ENCODE measurements at places on chromosomes 4 and X.

DNA sequence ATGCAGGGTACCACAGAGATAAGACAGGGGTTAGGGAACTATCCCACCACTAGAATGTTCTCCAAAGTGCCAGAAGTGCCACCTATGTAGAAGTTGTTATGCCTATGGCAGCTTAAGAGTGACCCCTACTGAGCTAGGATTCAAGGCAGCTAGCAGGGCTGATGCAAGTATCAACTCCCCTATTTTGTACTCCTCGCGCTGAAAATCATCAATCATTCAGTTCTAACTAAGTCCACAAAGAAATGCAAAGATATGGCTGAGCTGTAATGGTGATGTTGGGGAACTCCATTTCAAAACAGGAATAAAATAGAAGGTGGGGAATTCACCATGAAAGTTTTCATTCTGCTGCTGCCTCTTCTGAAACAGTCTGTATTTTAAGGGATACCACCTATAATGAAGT is 13.8 kb downstream of the ACSL4 start:
- no peak for DNase-seq

- DNase-seq = no peak
Observed at GRCh38 chr4:125243789-125244397, 70.9 kb upstream of the FAT4 start.

DNA sequence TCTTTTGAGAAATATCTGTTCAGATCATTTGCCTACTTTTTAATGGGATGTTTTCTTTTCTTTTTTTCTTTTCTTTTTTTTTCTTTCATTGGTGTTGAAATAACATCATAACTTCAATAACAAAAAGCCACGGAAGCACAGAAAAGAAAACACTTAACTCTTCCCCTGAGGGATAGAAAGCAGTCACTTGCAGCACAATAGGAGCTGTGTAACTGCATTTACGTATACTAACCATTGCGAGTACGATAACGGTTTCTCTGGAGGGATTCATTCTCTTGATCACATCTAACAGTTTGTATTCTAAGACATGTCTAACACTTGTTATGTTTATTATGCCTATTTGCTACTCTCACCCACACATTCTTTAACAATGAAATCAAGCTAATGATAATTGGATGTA is 27.3 kb downstream of the C4orf46 start:
- no peak for DNase-seq

DNA sequence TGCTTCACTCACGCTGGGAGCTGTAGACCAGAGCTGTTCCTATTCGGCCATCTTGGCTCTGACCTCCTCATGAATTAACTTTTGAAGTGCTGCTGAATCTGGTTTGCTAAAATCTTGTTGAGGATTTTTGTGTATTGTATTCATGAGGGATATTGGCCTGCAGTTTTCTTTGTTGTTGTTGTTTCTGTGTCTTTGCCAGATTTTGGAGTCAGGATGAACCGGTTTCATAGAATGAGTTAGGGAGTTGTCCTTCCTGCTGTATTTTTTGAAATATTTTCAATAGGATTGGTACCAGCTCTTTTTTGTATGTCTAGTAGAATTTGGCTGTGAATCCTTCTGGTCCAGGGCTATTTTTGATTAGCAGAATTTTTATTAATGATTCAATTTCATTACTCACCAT is 138.1 kb downstream of the NPFFR2 start:
- no peak for DNase-seq

DNA sequence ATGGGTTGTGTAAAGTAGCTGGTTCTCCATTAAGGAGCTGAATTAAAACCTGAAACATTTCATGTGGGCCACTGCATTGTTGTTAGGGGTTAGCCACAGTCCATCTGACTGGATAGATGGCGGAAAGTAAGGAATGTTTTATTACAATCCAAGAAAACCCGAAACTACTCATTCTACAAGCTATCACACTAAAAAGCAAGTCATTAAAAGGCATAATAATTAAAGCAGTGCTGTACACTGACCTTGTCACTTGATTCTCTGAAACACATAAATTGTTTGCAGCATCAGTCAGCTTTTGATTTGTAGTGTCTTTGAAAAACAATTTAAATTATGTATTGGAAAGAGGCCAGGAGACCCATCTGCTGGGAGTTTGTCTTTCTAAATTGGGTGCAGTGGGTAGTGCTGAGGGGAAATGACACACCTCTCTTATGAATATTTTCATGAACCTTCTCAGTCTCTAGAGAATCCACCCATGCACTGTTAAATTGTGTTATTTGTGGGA is 75.7 kb upstream of the ANK2 start:
- DNase-seq = no peak

DNA sequence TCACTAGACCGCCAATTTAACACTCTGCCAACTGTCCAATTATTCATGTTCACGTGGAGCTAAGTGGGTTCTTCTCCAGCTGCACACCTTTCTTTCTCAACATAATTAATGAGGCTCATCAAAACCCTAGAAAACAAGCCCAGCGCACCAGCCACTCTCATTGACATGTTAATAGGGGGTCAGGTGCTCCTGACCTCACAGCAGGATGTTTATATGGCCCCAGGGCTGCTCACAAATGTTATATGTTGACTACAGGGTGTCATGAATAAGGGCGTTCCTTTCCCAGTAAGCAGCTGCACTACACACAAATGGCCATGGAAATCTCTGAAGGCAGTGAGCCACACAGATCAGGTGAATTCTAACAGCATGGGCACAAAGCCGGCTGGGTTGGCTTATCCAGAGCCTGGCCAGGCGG is 209.8 kb downstream of the MGST2 start:
- DNase-seq = no peak

- no peak for DNase-seq
Observed at GRCh38 chr4:55359397-55359916, 13.4 kb downstream of the SRD5A3 start.

DNA sequence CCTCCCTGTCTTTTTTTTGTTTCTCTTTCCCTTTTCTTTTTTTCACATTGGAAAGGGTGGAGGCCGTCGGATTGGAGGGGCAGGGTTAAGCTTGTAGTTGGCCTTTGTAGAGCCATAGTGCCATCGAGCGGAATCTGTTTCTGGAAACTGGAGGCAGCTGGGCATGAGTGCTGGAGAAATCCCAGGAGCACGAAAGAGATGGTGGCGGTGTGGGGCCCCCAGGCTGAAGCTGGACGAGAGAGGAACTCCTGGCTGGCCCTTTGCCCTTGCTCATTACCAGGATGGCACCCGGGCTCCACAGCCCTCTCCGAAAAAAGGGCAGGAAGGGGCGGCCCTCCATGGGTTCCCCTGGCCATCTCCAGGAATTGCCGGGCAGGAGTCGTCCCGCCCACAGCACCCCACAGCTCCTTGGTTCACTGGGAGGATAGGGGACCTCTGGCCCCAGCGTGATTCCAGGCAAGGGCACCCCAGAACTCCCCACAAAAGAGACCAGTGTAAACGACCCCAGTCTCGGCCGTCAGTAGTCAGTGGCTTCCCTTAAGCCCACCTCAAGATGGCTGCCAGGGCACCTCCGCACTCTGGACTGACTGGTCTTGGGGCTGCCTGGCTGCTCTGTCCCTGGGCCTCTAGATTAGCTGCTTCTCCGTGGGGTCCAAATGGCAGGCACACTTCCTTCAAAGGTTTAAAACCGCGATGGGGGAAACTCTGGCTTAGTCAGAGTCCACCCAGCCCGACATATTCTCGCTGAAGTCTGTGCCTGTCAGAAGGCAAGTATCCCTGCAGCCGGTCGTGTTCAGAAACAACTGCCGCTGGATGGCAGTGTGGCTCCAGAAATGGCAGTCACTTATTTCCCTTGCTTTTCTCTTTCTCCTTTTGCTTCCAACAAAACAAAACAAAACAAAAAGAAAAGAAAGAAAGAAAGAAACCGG is 74.1 kb downstream of the NBDY start:
- DNase-seq = peak; percentile 57

DNA sequence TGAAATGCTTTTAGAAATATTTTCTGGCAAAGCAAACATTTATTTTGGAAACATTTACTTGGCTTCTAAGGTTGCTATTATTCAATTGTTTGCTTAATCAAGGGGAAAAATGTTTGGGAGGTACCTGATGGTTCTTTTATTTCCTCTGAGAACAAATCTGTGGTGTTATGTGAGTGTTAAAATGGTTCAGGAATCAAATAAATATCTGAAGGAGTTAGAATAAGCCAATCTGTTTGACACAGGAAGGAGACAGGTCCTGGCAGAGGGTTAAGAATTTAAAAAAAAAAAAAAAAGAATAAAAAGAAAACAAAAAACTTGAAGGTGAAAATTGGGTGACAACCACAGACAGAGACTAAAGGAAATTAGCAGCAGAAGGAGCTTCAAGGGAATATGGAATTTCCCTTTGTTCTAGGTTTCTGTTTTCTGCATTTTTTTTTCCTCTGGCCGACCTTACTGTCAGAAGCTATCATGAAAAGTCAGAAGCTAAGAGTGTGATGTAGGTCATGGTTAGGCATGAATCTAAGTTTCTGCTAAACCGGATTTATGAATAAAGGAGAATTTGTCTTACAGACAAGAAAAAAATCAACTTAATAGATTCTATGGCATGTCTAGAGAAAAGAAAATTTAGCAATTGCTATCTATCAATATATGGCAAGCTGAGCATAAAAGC is 78.6 kb upstream of the PNPLA4 start:
- DNase-seq = no peak

- DNase-seq = no peak
Observed at GRCh38 chr4:88962396-88962795, 94.6 kb downstream of the FAM13A start.

GRCh38 chr4:100823066-100823992 is 305.5 kb upstream of the EMCN start:
- DNase-seq = no peak

GRCh38 chr4:11418610-11419009 is 10.1 kb downstream of the HS3ST1 start:
- DNase-seq = no peak

DNA sequence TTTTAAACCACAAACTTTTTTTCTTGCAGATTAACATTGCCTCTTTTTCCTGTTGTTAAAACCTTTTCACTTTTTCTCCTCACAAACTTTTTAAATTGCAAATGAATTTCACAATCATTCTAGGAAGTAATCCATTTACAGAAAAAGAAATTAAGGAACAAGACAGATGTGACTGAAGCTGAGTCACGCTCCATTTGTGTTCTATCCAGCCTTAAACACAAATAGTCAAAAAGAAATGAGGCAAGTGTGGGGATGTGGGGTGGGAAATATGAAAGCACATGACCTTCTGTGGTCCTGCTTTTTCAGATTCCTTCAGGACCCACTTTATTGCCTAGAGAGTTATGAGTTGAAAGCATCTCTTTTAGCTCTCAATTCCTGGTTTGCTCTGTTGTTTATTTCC is 197.0 kb downstream of the ADGRL3 start:
- no peak for DNase-seq

GRCh38 chr4:149638073-149638472 is 177.6 kb downstream of the IQCM start:
- no peak for DNase-seq

- no peak for DNase-seq
Observed at GRCh38 chr4:63036159-63036866, 1372.9 kb downstream of the TECRL start.

DNA sequence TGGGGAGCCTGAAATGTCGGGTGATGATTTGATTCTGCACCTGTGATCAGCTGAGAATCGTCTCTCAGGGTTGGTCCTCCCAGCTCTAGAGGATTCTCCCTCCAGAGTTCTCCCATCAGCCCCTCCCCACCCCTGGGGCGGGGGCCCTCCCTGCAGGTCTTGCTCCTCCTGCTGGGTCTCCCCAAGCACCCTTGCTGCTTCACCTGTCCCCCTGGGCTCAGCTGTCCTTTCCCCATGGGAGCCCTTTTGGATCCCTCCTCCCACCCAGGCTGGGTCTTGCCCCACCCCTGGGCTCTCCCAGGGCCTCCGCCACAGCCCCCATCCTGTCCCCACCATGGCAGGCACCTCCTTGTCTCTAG is 22.2 kb downstream of the PSAPL1 start:
- no peak for DNase-seq

GRCh38 chrX:72393836-72394517 is 88.3 kb upstream of the CITED1 start:
- no peak for DNase-seq

- no peak for DNase-seq
Observed at GRCh38 chr4:150098214-150098613, 20.0 kb downstream of the DCLK2 start.

DNA sequence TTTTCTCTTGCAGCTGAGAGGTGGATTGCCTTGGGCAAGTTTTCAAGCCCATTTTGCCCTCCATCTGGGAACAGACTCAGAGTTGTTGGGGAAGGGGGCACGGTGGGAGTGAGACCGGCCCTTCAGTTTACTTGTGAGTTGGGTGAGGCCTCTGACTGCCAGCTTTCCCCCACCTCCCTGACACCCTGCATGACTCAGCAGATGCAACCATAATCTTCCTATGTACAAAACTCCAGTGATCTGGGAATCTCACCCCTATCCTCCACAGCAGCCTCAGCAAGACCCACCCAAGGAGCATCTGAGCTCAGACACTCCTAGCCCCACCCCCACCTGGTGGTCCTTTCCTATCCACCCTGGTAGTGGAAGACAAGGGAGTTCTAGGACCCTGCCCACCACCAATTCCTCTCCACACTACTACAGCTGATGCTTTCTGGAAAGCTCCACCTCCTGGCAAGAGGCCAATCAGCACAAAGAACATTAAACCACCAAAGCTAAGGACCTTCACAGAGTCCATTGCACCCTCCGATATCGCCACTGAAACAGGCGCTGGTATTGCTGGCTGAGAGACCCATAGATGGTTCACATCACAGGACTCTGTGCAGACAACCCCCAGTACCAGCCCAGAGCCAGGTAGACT is 99.4 kb upstream of the STK26 start:
- DNase-seq = no peak

DNA sequence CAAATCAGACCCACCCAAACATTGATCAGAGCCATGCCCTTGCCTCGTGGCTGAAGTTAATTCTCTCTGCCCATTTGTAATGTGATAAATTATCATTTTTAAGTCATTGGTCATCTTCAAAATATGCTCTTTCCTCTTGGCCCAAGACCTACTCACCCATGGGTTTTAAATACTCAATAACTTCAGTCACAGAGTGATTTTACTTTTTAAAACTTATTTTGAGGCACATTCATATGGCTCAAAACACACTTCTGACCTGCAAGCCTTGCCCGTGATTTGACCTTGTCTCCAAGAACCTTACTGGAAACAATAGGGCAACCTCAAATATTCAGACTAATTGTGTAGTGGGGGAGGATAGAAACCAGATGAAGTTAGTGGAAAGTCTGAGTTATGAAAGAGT is 176.2 kb upstream of the LNX1 start:
- DNase-seq = no peak

DNA sequence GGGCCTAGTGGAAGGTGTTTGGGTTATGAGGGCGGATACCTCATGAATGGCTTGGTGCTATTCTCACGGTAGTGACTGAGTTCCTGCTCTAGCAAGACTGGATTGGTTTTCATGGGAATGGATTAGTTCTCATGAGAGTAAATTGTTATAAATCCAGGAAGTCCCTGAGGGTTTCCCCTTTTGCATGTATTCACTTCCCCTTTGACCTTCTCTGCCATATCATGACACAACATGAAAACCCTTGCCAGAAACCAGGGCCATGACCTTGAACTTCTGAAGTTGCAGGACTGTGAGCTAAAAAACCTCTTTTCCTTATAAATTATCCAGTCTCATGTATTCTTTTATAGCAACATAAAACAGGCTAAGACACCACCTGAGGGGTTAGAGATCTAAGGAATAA is 529.7 kb upstream of the RPS6KA3 start:
- no peak for DNase-seq

GRCh38 chr4:75821966-75822365 is 80.3 kb downstream of the PPEF2 start:
- DNase-seq = no peak
